Activated CD8-positive, alpha-beta T cell treated with anti-CD3 and anti-CD28 coated beads for 36 hours (primary cell): ENCODE measurements at places on chromosomes 13 and 19. TPM values are rescaled to one million over a fixed set of nuclear protein-coding genes. Genes with fewer than 3 reads are reported as not detected.

Gene PRR22
- total RNA-seq, result 4.4 TPM

- DNase-seq, result peak; percentile 83
These were observed 6.9 kb downstream of the IL4I1 start for GRCh38 chr19:49889687-49890348.

Gene ZNF606
- 10.0 TPM for total RNA-seq

GRCh38 chr19:42203700-42204099 lies 13.8 kb downstream of the DEDD2 start:
- no peak for DNase-seq

DNA sequence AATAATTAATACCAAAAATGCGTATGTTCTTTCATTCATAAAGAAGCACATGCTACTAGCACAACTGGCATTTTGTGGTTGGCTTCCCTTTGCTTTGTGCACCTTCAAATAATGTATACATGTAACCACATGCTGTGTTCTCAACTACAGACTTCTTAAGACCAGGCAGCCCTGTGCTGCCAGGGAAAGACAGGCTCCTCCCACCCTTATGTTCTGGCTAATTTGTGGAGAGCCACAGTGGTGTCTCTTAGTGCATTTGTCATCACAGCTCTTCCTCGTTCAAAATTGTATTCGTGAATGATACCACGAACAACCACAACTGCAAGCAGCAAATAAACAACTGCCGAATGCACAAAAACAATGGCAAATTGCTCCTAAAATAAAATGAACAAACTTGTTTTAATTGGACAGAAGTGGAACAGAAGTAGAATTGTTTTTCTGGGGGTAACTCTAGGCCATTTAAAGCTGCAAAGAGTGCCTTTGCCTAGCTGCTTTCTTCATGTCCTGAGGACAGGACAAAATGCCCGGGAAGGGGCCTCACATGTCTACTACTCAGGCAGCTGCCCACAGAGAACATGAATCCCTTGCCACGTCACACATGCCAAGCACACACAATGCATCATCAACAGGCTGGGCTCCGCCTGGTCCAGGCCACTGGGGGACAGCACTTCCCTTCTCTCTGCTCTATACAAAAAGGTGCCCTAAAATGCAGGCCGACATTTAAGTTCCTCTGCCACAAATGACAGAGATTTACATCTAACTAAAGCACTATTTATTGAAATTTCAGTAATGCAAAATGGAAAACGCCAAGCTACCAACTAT lies 21.7 kb downstream of the IRS2 start:
- DNase-seq, result peak; percentile 61

Gene PGPEP1
- total RNA-seq, result 21.7 TPM

DNA sequence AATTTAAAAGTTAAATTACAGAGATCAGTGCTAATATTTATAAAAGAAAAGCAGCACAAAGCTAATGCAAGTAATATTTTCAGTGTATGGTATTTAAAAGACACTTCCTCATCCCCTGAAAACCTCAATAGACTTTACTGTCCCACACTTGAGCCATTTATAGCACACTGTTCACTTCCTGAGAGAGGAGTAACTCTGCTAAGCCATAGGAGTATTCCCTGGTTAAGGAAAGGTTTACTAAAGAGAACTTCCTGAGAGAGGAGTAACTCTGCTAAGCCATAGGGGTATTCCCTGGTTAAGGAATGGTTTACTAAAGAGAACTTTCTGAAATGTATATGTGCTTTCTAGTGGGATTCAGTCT lies 159.4 kb downstream of the NHLRC3 start:
- no peak for DNase-seq

GRCh38 chr13:103178986-103179943 lies 113.0 kb upstream of the SLC10A2 start:
- DNase-seq, result no peak

Gene SMIM44
- not detected for total RNA-seq

Gene ATP8B3
- total RNA-seq, result 8.2 TPM

DNA sequence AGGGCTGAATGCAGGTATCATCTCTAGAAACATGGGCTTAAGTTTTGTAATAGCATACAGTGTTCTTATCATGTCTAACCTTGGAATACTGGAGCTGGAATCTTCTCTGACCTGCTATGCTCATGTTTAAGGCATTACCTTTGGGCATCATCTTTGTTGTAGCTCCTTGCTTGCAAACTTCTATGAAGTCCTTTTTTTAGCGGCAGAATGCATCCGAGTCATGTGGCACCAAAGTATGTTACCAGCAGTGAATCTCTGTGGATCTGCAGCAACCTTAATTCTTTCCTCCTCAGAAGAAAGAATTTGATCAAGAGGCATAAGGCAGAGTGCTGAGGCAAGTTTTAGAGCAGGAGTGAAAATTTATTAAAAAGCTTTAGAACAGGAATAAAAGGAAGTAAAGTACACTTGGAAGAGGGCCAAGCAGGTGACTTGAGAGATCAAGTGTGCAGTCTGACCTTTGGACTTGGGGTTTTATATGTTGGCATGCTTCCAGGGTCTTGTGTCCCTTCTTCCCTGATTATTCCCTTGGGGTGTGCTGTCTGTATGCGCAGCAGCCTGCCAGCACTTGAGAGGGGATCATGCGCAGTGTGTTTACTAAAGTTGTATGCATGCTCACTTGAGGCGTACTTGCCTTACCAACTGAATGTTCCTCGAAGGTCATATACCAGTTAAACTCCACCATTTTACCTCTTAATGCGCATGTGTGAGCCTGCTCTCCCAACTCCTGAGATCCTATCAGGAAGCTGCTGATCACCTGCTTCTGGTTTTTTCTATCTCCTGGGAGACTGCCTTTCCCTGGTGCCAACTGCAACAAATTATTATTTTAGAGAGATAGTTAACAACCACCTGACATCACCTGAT lies 115.5 kb downstream of the LACC1 start:
- DNase-seq, result no peak

- DNase-seq, result peak; percentile 26
These were observed at the start of gene C19orf38 for GRCh38 chr19:10848230-10848856. C19orf38 (plus strand) TSS chr19:10848415; CDS start chr19:10848509, 94 bp downstream.

- DNase-seq, result no peak
These were observed 308.3 kb downstream of the DNAJC15 start for GRCh38 chr13:43331672-43332071.

GRCh38 chr19:30312582-30313352 lies 59.4 kb upstream of the ZNF536 start:
- no peak for DNase-seq

Gene SPTBN4
- total RNA-seq, result 1.3 TPM

- DNase-seq, result no peak
These were observed 32.6 kb upstream of the SLC46A3 start for GRCh38 chr13:28751175-28751960.

GRCh38 chr13:92560883-92561282 lies 665.7 kb upstream of the GPC6 start:
- DNase-seq, result no peak

Gene ZIK1
- 6.1 TPM for total RNA-seq

Gene SHISA7
- not detected for total RNA-seq

DNA sequence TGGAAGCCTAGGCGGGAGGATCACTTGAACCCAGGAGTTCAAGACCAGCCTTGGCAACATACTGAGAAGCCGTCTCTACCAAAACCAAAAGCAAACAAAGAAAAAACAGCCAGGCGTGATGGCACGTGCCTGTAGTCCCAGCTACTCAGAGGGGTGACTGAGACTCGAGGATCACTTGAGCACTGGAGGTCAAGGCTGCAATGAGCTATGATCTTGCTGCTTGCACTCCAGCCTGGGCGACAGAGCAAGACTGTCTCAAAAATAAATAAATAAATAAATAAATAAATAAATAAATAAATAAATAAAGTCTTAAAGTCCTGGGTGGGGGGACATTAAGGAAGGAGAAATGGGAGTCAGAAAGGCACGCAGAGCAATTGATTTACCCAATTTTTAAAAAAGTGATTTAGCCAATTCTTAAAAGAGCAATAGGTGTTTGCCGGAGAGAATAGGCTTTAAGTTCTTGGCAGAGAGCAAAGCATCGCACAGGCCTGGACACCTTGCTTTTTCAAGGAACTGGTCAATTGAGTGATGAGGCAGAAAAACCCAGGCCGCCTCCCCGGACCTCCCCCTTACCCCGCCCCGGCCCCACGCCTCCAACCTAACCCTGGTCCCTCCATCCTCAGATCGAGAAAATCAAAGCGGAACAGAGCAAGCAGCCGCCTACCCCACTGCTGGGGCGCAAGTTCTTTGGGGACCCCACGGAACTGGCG lies 9.5 kb upstream of the SHKBP1 start:
- DNase-seq, result no peak

GRCh38 chr13:90261343-90261742 lies 1086.1 kb upstream of the MIR17HG start:
- DNase-seq, result no peak

GRCh38 chr13:54636231-54636630 lies 1607.6 kb downstream of the OLFM4 start:
- no peak for DNase-seq

- DNase-seq, result no peak
These were observed 757.6 kb downstream of the LIG4 start for GRCh38 chr13:107457686-107458085.

Gene NKPD1
- 0.07 TPM for total RNA-seq

Gene DUXA
- total RNA-seq, result not detected

DNA sequence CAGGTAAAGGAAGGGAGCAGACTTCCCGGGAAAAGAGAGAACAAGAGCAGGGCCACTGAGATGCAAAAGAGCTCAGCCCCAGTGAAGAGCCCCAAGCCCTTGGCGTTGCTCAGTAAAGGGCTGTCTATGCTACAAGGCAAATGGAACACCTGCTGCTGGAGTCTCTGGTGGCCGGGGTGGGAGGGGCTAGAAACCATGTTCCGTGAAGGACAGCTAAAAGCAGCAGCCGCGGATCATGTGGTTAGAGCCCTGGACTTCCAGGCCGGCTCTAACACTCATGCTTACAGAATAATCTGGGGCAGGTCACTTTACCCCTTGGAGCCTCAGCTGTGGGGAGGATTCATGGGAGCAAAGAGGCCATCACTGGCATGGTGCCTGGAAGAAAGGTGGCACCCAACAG lies 17.8 kb downstream of the POU2F2 start:
- DNase-seq, result no peak

GRCh38 chr19:35399231-35399630 lies 28.4 kb downstream of the GPR42 start:
- DNase-seq, result no peak

- DNase-seq, result no peak
These were observed 10.9 kb downstream of the TMEM255B start for GRCh38 chr13:113769881-113770280.

DNA sequence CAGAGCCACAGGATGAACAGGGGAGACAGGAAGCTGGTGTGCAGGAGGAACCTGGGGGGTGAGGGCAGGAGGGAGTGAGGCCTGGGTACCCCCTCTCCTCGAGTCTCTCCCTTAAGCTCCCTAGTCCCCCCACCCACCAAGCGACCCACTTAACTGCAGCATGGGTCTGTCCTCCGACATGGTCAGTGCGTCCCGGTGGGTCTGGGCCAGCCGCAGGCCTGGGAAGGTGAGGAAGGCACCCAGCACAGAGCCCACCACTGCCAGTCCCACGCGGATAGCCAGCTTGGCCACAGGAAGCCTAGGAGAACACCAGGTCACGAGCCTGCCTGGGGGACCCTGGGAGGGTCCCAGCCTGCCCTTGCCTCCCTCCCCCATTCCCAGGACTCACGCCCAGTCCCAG lies 16.9 kb downstream of the TMEM161A start:
- no peak for DNase-seq

DNA sequence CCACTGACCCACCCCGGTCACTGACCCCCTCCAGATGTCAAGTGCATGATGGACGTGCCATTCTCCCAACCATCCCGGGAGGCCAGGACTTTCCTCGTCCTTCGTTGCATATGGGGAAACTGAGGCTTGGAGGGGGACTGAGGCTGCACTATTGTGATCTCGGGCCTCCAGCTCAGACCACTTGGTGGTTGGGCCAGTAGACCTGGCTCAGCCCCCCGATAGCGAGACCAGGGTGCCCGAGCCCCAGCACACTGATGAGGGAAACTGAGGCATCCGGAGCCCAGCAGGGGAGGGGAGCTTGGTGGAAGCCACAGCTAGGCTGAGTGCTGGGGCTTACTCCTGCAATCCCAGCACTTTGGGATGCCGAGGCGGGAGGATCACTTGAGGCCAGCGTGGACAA lies 10.4 kb downstream of the EFNA2 start:
- DNase-seq, result no peak

Gene C19orf81
- 3.2 TPM for total RNA-seq

- peak; percentile 25 for DNase-seq
These were observed 19.5 kb downstream of the COMP start for GRCh38 chr19:18771328-18772242.

Gene TNFSF13B
- total RNA-seq, result 2.8 TPM

- no peak for DNase-seq
These were observed 223.1 kb downstream of the NBEA start for GRCh38 chr13:35165205-35165604.

Gene GRK1
- total RNA-seq, result 0.07 TPM

- no peak for DNase-seq
These were observed 113.3 kb upstream of the SPRY2 start for GRCh38 chr13:80454245-80454644.

Gene YJU2
- 25.8 TPM for total RNA-seq

GRCh38 chr13:31587698-31588266 lies 151.5 kb upstream of the RXFP2 start:
- no peak for DNase-seq

Gene GNG7
- total RNA-seq, result 0.27 TPM

Gene TEX30
- 30.5 TPM for total RNA-seq

GRCh38 chr13:21938636-21939035 lies 267.8 kb downstream of the FGF9 start:
- DNase-seq, result no peak

Gene C1QTNF9
- not detected for total RNA-seq

DNA sequence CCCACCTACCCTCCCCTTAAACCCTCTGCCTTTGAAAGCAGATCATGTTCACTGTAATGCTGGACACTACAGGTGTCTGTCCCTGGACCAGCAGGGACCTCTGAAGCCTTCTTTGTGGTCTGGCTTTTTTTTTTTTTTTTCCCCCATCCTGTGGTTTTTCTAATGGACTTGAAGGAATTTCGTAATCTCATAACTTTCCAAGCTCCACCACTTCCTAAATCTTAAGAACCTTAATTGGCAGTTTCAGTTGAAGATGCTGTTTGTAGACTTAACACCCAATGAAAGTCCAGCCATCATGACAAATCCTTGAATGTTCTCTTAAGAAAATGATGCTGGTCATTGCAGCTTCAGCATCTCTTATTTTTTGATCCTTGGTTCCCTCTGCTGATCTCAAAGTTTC lies 45.0 kb upstream of the LRCH1 start:
- DNase-seq, result no peak

DNA sequence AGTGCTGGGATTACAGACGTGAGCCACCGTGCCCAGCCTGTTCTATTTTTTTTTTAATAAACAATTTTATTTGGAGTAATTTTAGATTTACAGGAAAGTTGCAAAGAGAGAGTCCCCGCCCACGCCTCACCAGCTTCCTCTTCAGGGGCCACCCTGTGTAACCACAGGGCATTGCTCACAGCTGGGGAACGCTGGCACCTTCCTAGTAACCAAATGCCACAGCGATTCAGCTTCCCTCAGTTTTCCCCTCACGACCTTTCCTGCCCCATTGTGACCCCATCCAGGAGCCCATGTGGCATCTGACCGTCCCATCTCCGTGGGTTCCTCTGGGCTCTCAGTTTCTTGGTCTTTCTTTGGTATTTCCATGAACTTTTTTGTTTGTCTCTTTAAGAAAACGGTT lies 83.9 kb downstream of the GNG7 start:
- peak; percentile 95 for DNase-seq
